ENCODE measurements at places on chromosomes 5 and 9.

- DNase-seq: no peak
These were observed 28.1 kb upstream of the TCF7 start for GRCh38 chr5:134086225-134086942.

- DNase-seq: no peak
These were observed 37.7 kb downstream of the UGT3A2 start for GRCh38 chr5:36028816-36029465.

GRCh38 chr5:177023303-177023664, 788 bp downstream of the ZNF346 start:
- DNase-seq: no peak

- DNase-seq: no peak
These were observed 26.8 kb upstream of the PRUNE2 start for GRCh38 chr9:76932757-76933156.

GRCh38 chr9:20307621-20308020, 314.7 kb downstream of the MLLT3 start:
- DNase-seq: no peak

GRCh38 chr9:34653151-34654072, 1.4 kb downstream of the IL11RA start:
- DNase-seq: no peak

DNA sequence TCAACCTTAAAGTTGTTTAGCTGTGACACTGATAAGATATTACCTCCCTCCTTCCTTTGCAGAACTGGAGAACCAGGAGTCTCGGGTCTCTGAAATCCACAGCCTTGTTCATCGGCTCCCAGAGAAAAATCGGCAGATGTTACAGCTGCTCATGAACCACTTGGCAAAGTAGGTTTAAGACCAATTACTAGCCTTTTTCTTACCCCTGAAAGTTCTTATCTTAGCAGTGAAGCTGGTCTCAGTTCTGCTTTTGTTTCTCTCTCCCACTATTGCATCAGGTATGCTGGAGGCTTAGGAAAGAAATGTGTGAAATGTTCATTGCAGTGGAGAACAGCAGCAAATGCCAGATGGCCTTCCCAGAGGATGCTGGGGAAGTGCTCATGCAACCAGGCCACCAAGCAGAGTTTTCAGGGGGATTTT, 287.4 kb downstream of the ARHGAP26 start:
- DNase-seq: peak; percentile 46

DNA sequence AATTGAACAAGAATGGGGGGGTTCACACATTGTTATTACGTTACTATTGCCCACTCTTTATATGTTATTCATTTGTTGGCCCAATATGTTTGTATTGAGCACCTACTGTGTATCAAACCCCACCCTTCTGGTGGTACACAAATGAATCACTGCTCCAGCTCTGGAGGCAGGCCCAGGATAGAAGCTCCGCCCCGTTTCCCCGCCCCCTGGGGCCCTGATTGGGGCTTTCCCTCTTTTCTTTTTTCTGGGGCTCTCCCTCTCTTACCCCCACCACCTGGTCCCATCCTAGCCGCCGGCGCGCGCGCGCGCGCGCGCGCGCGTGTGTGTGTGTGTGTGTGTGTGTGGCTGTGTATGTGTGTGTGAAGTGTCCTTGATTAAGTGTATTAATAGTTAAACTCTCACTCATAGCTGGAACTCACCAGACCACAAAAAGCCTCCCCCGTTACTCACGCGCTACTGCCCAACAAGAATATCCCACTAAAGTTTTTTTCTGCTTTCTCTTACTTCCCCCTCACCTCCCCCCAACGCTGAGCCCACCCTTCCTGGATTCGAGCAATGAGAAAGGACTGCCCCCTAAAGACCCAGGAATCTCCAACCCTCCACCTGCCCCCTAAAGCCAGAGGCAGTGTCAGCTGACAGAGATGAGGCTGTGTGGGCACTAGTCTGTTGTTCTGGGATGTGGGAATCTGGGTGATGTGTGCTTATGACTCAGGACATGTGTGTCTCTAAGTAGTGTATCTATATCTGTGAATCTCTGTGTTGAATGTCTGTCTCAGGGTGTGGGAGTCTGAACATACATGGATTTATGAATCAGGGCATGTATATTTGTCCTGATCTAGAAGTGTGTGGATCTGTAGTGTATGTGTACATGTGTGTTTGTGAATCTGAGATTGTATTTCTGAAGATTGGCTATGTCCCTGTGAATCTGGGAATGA, 4.0 kb downstream of the CXXC5 start:
- DNase-seq: peak; percentile 80

GRCh38 chr5:122844136-122844909, 1.1 kb upstream of the SNX24 start:
- peak; percentile 30 for DNase-seq

- no peak for DNase-seq
These were observed 123.0 kb downstream of the PAX5 start for GRCh38 chr9:36911037-36911436.

DNA sequence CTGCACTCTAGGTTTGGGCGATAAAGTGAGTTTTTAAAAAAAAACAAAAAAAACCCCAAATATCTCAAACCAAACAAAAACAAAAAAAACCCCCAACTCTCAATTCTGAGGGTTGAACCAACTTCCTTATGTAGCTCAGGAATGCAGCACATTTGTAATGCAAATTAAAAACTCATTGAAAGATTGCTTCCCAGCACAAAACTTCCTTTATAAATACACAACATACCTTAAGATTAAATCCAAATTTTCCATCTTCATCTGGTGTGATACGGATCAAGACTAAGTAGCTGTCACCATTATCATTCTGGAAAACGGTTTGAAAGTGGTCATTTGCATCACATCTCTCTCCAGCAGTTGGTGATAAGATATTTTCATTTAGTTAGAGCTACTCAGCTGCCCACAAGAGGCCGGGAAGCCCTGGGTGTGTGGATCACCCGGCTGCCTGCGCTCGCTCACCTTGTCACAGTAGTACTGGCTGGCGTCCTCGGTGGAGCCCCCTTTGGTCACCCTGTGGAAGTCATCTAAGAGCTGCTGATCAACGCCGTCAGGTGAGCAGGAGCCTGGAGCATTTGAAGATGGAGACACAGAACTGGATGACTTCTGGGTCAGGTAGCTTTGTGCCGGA, 88.2 kb downstream of the PTPN3 start:
- no peak for DNase-seq

DNA sequence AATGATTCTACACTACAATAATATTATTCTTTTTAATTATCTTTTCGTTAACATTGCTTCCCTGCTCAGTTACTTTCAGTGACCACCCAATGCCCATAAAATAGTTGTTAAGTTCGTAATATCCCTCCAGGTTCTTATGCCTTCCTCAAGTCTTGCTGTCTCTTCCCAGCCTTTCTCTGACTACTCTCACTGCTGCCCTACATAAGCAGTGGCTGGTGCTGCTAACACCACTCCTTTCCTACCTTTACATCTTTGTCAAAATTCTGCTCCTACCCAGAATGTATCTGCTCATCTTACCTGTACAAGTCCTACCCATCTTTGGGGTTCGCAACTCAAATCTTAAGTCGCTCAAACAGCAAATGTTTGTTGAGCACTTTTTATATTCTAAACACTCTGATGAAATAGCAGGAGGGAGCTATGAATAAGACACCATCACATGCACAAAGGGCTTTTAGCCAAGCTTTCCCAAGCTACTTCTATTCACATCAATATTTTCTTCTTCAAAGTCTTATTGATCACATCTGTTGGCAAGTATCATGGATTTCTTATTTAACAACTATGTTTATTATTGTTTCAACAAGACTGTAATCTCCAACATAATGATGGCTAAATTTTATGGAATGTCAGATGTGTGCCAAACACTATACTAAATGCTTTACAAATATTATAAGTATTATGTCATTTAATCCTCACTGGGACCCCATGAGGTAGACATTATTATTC, 29.5 kb downstream of the SLC25A46 start:
- no peak for DNase-seq

DNA sequence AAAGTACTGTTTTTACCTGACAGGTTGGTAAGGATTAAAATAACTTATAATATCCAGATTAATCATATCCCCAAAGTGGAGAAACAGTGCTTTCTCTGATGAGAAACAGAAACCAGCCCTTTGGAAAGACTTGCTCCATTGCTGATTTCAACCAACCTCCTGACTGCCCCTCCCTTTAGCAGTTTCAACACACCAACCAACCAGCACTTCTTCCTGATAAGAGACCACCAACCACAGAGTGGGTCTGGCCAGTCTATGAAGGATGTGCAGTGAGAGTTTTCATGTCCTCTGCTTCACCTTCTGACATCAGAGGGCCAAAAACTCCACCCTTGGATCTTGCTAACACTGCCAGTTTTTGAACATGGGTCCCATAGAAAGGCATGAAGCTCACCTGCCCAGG, 28.1 kb downstream of the RIGI start:
- DNase-seq: no peak

DNA sequence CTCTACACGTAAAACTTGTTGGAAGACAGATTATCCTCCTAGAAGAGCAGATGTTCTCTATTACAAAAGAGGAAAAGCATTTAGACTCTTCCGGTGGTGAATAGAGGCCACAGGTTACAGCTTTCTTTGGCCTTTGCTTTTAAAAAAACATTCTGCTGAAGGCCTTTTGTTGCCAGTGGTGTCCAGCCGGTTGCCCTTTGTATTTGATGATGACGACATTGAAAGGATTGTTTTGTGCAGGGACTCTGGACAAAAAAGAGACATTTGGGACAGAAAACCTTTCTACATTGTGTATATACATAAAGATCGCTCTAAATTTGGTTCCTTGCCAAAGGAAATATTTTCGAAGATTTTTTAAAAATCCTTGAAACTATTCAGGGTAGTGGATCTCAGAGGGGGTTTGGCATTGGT, 180.3 kb downstream of the C9orf152 start:
- no peak for DNase-seq

DNA sequence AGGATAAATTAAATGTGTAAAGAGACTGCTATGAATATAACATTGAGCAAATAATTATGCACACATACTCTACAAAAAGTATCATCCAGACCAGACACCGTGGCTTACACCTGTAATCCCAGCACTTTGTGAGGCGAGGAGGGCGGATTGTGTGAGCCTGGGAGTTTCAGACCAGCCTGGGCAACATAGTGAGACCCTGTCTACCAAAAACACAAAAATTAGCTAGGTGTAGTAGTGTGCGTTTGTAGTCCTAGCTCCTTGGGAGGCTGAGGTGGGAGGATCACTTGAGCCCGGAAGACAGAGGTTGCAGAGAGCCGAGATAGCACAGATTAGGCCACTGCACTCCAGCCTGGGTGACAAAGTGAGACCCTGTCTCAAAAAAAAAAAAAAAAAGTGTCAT, 2.4 kb upstream of the CDC42SE2 start:
- DNase-seq: no peak

- DNase-seq: peak; percentile 55
These were observed 35.9 kb upstream of the ARSB start for GRCh38 chr5:79020861-79021561.

DNA sequence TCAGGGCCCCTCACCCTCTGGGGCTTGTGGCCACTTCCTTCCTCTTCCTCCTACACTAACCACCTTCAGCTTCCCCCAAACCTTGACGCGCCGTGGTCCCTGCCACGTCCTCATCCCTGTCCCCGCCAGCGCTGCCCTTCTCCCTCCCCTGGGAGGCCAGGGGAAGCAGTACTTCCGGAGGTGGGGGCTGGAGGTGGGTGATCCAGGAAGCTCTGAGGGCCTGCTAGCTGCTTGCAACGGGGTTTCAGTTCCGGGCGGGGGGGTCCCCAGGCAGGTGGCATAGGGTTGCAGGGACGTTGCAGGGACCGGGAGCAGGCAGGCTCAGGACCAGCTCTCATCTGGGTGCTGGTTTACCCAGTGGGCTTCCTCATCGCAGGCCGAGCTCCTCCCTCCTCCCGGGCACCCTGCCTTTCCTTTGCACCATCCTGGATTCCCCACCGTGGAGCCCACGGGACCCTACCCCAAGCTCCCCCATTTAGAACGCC, 70.0 kb downstream of the RXRA start:
- DNase-seq: peak; percentile 52

DNA sequence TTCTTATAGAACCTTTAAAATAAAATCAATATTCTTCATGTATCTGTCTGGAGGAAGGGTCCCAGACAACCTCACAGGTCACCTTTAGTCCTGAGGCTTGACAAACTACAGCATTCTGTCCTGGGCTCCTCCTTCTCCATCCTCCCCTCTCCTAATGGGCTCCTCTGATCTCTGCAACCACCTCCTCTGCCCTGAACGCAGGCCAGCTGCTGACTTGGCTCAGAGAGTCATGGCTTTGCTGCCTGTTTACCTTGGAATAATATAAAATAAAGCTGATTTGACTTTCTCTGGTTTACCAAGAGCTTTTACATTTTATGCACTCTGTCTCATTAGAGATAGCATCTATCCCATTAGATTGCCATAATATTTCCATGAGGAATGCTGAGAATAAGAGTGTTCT, 159.4 kb downstream of the SEMA6A start:
- DNase-seq: no peak

GRCh38 chr5:163964671-163965070, 459.3 kb downstream of the MAT2B start:
- no peak for DNase-seq

DNA sequence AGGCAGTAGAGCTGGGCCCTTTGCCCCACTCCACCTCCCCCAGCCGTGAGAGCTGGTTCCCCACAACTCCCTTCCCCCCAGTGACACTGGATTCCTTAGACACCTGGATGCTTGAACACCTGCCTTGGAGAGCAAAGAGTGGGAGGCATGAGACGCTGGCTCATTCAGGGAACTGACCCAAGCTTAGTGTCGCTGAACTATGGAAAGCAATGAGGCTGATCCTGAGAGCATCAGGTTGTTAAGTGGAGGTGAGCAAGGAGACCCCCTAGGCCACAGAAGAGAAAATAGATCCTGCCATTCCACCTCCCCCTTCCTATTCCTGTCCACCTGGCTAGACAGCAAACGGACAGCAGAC, 2.0 kb downstream of the CCL19 start:
- no peak for DNase-seq

DNA sequence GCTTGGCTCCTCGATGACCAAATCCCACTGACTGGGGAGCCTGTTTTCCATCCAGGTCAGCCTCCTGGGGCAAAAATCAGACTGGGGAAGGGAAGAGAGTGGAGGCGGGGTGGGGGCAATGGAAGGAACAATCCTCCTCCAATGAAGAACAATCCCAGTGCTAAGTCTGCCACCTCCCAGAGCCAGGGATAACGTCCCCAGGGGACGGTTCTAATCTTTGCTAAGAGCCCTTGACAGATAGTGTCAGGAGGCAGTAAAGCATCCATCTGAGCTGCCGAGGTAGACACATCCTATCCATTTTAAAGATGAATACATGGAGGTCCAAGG, 298.5 kb upstream of the MSX2 start:
- no peak for DNase-seq

GRCh38 chr9:126947529-126947928, 32.9 kb downstream of the RALGPS1 start:
- peak; percentile 73 for DNase-seq

DNA sequence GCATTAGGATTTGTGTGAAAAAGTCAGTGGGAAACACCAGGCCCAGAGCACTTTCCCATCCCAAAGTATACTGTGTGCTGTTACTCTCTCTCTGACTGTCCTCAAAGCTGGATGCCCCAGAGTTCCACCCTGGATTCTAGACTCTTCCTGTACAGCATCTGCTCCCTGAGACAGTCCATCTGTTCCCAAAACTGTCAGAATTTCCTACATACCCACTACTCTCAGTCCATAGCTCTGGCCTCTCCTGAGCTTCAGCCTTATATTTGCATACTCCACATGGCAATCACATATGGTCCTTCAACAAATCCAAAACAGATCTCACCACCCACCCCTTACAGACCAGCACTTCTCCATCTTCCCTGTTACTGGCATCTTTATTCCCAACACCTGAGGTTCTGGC, 9.5 kb downstream of the ELP1 start:
- DNase-seq: no peak
